Activated CD4-positive, alpha-beta T cell treated with anti-CD3 and anti-CD28 coated beads for 36 hours (primary cell): ENCODE measurements at places on chromosomes 6 and 20.

DNA sequence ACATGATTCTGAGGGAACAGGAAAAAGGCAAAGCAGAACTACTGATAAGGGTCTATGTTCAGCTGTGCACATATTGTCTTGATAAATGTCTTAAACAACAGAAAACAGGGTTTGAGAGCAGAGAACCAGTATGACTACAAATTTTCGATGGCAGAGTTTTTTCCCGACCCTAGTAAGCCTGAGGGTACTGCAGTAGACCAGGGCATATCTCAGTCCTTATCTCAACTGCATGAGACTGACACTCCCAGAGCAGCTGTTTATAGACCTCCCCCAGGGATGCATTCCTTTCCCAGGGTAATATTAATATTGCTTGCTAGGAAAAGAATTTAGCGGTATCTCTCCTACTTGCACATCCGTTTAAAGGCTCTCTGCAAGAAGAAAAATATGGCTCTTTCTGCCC is 1176.8 kb upstream of the ADGRB3 start:
- no peak for DNase-seq

- no peak for DNase-seq
Measured at GRCh38 chr20:54276577-54277169, 68.8 kb downstream of the PFDN4 start.

GRCh38 chr6:114282292-114282691 is 60.5 kb downstream of the HS3ST5 start:
- no peak for DNase-seq

DNA sequence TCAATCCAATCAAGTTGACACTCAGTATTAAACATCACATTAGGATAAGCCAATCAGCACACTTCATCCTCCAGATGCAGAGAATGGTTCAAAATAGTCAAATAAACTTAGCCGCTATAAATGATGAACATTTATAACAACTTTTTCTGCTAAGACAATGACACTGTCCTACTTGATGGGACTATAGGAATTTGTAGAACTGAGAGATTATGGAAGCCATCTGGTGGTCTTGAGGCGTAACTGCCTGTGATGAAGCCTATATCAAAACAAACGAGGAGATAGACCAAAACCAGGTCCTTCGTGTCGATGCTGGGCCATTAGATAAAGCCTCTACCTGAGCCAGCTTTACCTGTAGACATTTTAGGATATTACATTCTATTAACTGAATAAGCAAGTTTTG is 631.1 kb downstream of the COL12A1 start:
- no peak for DNase-seq

DNA sequence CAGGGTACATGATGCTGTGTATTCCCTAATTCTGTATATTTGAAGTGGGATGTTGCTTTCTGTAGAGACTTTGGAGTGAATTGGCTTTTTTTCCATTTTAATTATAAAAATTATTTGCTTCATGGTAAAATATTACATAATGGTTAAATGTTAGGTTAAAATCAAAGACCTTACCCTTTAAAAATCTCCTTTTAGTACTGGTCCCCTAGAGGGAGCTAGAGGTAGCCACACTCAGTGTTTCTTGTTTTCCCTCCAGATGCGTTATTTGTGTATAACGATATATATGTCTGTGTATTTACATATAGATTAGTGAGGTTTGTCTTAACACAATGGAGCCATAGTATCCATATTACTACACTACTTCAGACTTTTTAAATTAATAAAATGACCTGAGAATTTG is 146.7 kb downstream of the PLCB4 start:
- no peak for DNase-seq

DNA sequence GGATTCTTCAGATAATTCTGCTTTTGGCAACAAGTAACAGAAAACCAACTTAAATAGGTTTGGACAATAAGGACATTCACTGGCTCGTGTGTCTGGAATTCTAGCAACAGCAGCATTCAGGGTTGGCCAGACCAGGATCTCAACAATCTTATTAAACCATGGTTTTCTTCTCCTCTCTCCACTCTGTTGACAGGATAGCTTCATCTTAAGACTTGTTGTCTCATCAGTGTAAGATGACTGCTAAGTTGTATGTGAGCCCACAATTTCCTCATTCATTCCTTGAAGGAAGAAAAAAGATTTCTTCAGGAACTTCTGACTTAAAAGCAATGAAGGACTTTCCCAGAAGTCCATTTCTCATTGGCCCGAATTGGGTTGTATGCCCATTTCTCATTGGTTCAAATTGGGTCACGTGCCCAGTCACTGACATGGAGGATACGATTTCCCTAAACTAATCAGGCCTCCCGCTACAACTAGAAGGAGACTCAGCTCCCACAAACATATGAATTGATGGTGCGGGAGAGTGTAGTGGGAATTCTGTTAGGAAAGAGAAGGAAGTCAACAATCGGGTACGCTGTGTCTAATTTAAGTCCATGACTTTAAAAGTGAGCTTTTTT is 83.7 kb downstream of the SLC22A3 start:
- DNase-seq, result no peak

GRCh38 chr20:48783533-48784272 is 44.1 kb downstream of the PREX1 start:
- peak; percentile 68 for DNase-seq

DNA sequence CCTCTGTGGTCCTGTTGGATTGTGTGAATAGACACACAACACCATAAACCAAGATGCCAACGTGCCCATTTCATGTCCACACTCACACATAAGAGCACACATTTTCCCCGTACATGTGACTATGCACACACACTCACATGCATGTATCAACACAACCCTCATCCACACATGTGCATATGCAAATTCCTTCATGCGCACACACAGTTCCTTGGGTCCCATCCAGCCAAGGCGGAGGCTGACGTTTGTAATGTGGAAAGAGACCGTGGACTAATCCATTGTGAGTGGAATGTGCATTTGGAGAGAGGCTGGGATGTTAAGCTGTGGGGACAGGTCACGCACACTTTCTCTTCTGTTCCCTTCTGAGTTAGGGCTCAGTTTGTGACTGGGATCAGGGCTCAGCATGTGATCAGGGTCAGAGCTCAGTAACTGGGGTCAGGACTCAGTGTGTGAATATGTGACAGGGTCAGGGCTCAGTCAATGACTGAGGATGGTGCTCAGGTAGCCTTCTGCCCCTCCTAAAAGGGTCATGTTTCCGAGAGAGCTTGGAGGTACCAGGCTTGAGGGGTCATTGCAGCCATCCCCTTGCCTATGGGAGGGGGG is 628 bp upstream of the BPIFB2 start:
- DNase-seq, result no peak

DNA sequence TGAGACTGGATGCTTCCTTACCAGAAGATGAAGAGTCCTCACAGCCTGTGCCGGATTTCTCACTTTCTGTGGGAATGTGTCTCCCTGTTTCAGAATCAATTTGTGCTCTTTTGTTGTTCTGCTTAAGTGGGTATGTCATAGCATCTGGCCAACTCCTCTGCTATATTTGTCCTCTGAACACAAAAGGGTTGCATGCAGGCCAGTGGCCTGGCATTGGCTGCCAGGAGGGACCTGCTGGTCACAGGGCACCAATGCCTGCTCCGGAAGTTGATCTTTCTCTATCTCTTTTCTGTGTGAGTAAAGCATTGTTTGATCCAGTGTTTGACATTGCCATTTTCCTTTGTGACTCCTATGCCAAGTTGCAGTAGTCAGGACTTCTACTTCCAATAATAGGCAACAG is 47.8 kb downstream of the JARID2 start:
- no peak for DNase-seq

- DNase-seq, result no peak
Measured at GRCh38 chr6:112030206-112030960, 23.5 kb upstream of the CCN6 start.

DNA sequence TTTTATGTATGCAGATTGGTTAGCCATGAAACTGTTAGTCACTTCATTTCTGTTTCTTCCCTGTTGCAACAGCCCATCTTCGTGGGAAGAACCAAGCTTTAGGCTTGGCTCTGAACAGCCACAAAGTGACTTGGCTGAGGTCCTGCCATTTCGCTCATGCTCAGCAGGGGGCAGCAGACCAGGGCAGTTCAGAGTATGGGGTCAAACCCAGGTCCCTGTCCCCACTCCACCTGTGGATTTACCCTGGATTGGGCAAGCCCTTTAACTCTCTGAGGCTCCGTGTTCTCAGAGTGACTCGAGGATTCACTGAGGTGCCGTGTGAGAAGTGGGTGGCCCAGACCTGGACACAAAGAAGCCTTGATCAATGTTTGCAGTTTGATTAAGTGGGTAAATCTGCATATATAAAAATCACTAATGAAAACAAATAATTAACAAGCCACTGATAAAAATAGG is 19.8 kb upstream of the MAP1LC3A start:
- DNase-seq, result peak; percentile 78

DNA sequence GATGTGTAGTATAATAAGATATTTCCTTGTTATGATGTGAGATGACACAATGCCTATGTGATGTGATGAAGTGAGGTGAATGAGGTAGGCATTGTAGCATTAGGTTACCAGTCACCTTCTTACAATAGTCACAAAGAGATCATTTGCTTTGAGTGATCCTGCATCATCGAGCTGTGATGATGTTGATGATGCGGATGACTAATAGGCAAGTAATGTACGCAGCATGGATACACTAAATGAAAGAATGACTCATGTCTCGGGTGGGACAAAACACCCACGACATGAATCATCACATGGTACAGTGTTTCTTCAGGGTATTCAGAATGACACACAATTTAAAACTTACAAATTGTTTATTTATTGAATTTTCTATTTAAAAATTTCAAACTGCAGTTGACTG is 806.3 kb upstream of the GJE1 start:
- peak; percentile 73 for DNase-seq

GRCh38 chr6:151004383-151005024 is 139.0 kb downstream of the MTHFD1L start:
- no peak for DNase-seq

GRCh38 chr20:1555952-1556351 is 1.6 kb downstream of the SIRPD start:
- no peak for DNase-seq

DNA sequence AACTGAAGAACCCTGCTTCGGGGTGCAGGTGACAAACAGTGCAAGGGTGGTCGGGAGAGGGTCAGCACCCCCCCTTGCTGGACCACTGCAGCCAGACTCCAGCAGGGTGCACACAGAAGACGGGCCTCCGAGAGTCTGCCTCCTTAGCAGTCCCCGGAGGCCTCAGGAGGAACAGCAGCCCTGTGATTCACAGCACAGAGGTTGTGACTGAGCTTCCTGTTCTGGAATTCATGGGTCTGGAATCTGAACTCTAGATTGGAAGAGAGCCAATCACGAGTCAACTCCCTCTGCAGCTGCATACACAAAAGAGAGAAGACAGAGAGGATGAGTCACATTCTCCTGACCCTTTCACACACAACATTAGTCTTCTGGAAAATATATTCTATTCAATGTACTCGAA is 249.0 kb upstream of the OPRM1 start:
- no peak for DNase-seq

- DNase-seq, result no peak
Measured at GRCh38 chr6:72809746-72810379, 188.0 kb downstream of the KCNQ5 start.

GRCh38 chr6:10305790-10306415 is 109.0 kb downstream of the TFAP2A start:
- DNase-seq, result no peak

DNA sequence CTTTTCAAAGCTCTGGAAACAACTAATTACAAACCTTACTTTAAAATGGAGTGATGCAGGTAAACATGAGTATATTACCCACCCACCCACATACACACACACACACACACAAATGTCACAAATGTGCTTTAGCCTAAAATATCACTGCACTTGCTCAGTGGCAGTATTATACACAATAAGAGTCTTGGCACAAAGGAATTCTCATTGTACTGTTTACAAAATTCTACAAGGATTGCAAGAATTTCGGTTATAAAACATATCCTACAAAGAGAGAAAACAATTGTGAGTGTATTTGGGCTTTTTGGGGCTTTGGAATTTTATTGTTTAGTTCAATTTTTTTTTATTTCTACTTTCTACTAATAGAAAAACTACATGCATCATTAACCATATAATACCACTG is 113.2 kb upstream of the BEND6 start:
- no peak for DNase-seq

- no peak for DNase-seq
Measured at GRCh38 chr20:44051661-44052000, 135.4 kb downstream of the JPH2 start.

GRCh38 chr6:111780393-111780792 is 92.9 kb downstream of the FYN start:
- no peak for DNase-seq

DNA sequence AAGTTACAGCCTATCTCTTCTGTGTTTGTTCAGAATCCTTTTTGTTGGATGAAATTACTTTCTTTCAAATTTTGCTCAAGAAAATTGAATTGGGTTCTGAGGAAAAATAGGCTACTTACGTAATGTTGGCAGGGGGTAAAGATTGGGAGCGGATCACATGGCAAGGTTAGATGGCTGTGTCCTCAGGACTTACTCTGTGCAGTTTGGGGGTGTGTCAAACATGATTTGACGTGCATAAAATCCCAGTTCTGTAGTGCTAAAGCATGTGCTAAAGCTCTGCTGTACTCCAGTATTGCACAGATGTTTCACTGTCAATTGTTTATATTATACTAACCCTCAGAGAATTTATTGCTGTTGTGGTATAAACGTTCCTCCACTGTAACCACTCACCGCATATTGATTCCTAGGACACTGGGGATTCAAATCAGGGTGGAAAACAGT is 2.6 kb downstream of the NT5E start:
- no peak for DNase-seq

DNA sequence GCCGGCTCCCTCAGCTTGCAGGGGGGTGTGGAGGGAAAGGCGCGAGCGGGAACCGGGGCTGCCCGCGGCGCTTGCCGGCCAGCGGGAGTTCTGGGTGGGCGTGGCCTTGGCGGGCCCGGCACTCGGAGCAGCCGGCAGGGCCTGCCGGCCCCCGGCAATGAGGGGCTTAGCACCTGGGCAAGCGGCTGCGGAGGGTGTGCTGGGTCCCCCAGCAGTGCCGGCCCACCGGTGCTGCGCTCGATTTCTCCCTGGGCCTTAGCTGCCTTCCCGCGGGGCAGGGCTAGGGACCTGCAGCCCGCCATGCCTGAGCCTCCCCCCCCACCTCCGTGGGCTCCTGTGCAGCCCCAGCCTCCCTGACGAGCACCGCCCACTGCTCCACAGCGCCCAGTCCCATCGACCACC is 514.5 kb upstream of the GJE1 start:
- no peak for DNase-seq

DNA sequence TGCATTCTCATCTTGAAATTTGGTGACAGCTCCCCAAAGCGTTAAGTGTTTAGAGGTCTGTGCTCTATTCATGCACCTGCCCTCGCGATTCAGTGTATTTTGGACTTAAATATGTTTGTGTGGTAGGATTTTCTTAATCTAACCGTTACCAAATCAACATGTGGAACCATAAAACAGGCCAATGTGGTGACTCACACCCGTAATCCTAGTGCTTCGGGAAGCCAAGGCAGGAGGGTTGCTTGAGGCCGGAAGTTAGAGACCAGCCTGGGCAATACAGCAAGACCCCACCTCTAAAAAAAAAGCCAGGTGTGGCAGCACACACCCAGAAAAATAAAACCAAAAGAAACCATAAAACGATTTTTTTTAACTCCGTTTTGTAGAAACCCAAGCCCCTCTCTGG is 31.5 kb downstream of the PYGB start:
- DNase-seq, result no peak
